ENCODE measurements at places on chromosomes 7 and 10.

DNA sequence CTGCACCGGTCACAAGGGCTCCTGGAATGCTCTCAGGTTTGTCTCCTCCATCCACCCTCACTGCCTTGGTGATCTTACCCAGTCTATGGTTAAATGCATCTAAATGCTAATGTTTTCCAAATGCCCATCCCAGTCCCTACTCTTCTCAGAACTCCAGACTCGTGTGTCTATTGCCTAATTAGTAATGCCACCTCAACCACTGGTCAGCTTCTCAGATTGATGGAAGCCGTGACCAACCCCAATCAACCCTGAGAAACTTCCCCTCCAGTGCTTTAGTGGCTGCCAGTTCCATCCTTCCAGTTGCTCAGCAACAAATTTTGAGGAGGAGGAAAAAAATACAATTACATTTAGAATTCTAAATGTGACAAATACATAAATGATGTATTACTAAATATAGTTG, 18.6 kb downstream of the NUDCD3 start:
- no peak for DNase-seq

DNA sequence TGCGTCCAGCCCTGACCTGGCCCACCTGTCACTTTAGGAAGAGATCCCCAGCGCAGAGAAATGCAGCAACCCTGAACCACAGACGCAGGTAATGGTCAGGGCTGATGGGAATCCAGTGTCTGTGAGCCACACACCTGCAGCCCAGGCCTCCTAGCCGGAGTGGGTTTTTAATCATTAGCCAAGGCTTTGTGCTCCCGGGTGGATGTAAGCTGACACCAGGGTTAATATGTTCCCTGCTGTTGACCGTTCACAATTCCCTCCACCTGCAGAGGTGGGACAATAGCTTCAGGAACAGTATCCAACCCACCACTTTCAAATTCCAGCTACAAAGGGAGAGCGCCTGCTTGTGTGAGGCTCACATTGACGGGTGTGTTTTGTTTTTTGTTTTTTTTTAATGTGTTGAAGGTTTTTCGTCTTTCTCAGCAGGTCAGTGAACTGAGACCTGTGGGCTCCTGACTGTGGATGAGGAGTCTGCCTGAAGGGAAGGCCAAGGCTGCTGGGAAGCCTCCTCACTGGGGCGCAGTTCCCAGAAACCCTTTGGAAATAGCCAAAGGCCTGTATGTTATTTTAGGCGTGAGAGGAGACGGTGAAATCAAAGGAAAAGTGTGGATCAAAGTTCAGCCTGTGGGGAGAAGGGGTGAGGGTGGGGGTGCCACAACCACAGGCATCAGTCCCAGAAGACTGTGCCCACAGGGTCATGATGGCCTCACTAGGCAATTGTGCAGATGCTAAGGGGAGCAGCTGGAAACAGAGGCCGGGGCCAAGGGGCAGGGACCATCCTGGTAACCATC, 111.1 kb downstream of the TNS3 start:
- DNase-seq = no peak

- DNase-seq = no peak
Observed at GRCh38 chr7:86846494-86847190, 202.9 kb downstream of the GRM3 start.

- DNase-seq = no peak
Observed at GRCh38 chr10:128865436-128866195, 601.4 kb upstream of the MGMT start.

DNA sequence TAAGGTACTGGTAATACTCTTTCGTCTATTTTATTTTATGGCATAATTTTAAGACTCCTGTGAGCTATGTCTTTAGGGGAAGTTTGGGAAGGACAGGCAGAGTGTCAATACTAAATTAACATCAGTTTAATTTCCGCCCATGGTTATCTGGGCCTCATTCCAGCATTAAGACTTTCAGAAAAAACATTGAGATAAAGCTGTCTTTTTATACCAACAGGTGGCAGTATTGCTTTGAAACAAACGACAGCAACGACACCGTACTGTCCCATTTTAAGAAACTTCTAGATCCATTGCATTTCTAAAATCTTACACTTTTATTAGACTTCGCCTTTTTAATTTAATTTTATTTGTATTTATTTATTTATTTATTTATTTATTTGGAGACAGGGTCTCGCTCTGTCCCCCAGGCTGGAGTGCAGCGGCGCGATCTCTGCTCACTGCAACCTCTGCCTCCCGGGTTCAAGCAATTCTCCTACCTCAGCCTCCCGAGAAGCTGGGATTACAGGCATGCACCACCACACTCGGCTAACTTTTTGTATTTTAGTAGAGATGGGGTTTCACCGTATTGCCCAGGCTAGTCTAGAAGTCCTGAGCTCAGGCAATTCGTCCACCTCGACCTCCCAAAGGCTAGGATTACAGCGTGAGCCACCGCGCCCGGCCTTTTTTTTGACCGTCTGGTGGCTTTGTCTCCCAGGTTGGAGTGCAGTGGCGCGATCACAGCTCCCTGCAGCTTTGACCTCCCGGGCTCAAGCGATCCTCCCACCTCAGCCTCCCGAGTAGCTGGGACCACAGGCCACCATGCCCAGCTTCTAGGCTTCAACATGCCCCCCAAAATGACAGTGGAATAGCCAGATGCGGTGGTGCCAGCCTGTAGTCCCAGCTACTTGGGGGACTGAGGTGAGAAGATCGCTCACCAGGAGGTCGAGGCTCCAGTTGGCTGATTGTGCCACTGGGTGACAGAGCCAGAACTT, 78.7 kb upstream of the C1GALT1 start:
- DNase-seq = no peak

- no peak for DNase-seq
Observed at GRCh38 chr10:113436851-113437250, 116.0 kb upstream of the HABP2 start.

DNA sequence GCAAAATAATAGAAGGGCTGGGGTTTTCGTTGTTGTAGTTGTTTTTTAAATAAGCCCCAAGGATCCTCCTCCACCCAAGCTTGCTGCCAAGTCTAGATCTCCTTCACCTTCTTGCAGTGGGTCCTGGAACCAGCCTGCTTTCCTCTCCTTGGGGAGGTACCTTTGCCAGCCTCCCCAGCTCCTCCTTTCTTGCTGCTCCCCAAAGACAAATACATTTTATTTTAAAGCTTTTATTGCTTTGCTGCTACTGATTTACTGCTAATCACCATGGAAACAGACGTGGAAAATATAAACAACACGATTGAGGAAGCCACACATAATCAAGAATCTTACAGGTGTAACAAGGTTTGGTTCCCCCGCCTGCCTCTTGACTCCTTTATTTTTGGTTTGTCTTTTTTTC, 17.4 kb upstream of the SLF2 start:
- DNase-seq = no peak

GRCh38 chr10:106577756-106578155, 586.8 kb downstream of the SORCS1 start:
- no peak for DNase-seq

DNA sequence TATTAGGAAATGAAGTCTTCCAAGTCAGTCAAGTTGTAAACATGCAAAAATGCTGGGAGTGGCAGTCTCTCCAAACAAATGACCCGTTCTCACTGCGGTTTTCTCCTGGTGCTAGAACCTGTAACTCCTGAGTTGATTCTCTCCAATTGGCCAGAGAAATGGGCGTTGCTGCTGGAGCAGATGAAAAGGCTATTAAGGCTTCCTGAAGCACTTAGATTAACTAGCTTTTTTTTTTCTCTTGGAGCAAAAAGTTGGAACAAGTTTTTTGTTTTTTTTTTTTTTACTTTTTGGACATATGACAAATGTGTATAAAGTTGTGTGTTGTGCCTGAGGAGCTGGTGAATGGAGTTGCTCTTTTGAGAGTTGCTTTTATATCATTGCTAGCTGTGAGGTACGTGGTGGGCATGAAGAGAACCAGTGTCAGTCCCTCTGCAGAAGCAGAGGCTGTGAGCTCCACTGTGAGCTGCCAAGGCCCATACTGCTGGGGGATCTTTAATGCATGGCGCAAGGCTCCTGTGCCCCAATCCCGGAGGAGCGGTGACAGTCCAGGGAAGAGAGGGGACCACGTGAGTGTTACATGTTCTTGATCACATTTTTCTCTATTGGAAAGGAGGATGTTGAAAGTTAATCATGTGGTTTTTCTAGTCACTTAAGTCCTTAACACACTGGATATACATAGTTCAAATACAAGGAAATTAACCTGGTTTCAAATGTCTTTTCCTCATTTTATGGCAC, 393.6 kb upstream of the GALNT17 start:
- DNase-seq = no peak

GRCh38 chr10:50604049-50604640, 19.6 kb downstream of the SGMS1 start:
- DNase-seq = no peak

GRCh38 chr10:22344781-22345300, 455 bp upstream of the SPAG6 start:
- DNase-seq = no peak
